Transverse colon (tissue), 4 donors: ENCODE measurements at places on chromosomes 13 and 19. TPM values are rescaled to one million over a fixed set of nuclear protein-coding genes. Genes with fewer than 3 reads are reported as not detected.
A peak's percentile ranks its signal among the peaks of the same experiment; 100 is the strongest.

ZNF726 gene
- total RNA-seq: 5.3 TPM

ZNF471 gene
- total RNA-seq: 1.8 TPM

DNA sequence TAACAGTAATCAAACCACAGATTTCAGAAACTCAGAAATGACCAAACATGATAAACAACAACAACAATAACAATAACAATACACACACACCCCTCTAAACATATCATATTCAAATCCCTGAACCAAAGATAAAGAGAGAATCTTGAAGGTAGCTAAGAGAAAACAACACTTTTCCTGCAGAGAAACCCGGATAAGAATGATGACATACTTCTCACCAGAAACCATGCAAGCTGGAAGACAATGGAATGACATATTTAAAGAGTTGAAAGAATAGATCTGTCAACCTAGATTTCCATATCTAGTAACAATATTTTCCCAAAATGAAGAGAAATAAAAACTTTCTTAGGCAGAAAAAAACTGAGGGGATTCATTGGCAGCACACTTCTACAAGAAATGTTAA is 138.1 kb downstream of the LIG4 start:
- no peak overlapping the region for H3K4me3 ChIP-seq
- H3K36me3 ChIP-seq: no peaks in the 10 kb centered on the region
- H3K27me3 ChIP-seq: no peaks in the 10 kb centered on the region
- no peak overlapping the region for H3K27ac ChIP-seq
- H3K4me1 ChIP-seq: no peaks in the 10 kb centered on the region

RBM42 gene
- total RNA-seq: 65.5 TPM

DNA sequence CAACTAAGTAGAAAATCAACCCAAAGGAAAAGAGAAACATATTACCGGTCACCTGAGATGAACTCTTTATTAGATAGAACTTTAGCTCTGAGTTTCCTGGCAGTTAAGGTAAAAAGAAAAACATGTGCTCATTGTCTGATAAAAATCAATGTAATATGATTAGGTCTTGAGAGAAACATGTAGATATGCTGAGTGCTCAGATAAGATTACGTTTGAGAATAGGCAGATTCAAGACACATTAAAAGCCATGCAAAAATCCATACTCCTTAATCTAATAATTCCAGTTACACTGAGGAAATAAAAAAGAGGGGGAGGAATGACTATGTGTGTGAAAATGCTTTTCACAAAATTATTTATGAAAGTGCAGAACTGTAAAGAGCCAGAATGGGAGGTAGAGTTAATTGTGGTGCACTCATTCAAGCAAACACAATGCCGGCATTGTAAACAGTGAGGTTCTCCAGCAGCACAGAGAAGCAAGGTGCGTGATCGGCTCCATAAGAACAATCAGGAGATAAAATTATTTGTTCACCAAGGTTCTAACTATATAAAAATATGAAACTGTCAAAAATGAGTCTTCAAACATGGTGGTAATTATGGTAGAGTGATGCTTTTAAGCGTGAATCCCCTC is 88.8 kb downstream of the MBNL2 start:
- H3K4me3 ChIP-seq: no peak overlapping the region
- peaks cover 4% of the 10 kb centered on the region for H3K4me1 ChIP-seq
- DNase-seq: no peak

DNA sequence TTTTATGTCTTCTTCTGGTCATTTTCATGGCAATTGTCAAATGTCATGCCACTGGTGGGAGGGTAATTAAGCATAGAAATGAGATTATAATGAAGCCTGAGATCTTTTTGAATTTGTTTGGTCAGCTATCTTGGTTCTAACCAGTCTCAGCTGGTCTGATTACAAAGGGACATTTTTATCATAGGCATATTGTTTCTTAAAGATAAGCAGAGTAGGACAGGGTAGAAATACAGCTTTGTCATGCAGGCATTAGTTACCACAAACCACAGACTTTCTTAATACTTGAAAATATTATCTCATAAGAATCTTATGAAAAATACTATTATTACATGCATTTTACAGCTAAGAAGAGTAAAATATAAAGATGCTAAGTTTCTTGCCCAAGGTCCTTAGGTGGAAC is 1761.5 kb downstream of the PCDH9 start:
- no peak overlapping the region for H3K4me3 ChIP-seq
- DNase-seq: no peak

DNA sequence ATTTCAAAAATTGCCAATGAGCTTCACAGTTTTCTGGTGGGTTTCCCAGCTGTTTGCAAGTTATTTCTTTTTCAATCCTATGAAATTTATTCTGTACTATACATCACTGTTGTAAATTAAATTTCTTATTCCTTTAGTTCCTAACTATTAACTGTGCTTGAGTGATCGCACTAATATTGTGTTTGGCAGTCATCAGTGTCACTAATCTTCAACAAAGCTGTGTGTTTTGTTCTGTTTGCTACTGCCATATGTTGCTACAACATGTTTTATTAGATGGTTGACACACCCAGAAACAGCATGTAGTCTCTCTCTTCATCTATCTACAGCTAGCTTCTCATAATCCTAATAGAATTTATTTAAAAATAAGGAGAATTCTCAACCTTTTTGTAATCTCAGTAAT is 453.6 kb upstream of the PRR20A start:
- no peak for DNase-seq
- H3K4me1 ChIP-seq: no peaks in the 10 kb centered on the region
- no peak overlapping the region for H3K27ac ChIP-seq
- no peaks in the 10 kb centered on the region for H3K27me3 ChIP-seq

HOMER3 gene
- total RNA-seq: 12.0 TPM

- DNase-seq: no peak
- H3K4me1 ChIP-seq: no peaks in the 10 kb centered on the region
- H3K36me3 ChIP-seq: no peaks in the 10 kb centered on the region
- H3K27me3 ChIP-seq: no peaks in the 10 kb centered on the region
- H3K27ac ChIP-seq: no peak overlapping the region
These were observed 166.6 kb downstream of the NDFIP2 start for GRCh38 chr13:79647533-79647932.

LAIR1 gene
- 18.4 TPM for total RNA-seq

DNA sequence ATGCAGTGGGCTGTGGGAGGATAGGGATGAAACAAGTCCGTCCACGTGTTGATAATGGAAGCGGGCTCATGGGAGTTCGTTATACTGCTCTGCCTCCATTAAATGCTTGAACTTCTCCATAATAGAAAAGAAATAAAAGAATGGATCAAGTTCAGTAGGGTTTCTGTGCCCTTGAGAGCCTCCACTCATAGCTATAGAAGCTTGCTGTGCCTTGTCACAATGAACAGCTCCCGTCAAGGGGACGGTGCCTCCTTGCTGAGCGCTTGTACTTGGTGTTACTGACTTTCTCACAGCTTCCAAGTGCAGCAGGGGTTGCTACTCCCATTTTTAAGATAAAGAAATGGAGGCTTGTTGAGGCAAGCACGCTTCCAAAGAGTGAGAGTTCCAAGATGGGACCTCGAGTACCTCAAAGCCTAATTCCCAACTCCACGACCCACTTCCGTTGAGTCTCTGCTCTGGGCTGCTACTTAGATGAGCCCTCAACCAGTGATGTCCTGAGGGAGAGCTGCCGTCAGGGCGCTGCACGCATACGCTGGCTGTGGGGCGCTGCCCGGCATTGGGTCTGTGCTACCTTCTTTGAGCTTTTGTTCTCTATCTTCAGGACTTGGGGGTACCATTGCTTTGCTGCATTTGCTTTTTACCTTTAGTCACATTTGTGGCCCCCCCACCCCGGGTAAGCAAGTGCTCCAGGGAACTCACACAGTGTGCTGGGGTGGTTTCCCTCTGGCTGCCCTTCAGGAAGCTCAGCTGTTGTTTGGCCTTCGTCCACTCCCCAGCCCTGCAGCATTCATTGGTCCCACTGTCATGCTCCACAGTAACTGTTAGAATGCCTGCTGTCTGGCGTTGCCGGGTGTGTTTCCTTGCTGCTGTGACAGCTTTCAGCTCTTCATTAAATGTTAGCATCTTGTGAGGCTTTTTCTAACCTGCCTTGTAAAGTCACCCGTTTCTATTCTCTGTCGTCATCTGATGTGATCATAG is 9.5 kb downstream of the SNRNP70 start:
- no peak for DNase-seq
- no peaks in the 10 kb centered on the region for H3K4me1 ChIP-seq
- no peak overlapping the region for H3K27ac ChIP-seq
- H3K36me3 ChIP-seq: peaks cover 58% of the 10 kb centered on the region

NLRP5 gene
- not detected for total RNA-seq

ZNF235 gene
- 10.6 TPM for total RNA-seq

CYP4F2 gene
- total RNA-seq: 40.8 TPM

GRCh38 chr13:106311004-106311403 is 224.5 kb downstream of the EFNB2 start:
- no peaks in the 10 kb centered on the region for H3K4me1 ChIP-seq
- H3K27me3 ChIP-seq: no peaks in the 10 kb centered on the region
- no peak overlapping the region for H3K4me3 ChIP-seq
- DNase-seq: no peak
- H3K36me3 ChIP-seq: no peaks in the 10 kb centered on the region
- H3K27ac ChIP-seq: no peak overlapping the region

- no peaks in the 10 kb centered on the region for H3K4me1 ChIP-seq
- no peaks in the 10 kb centered on the region for H3K27me3 ChIP-seq
- no peak overlapping the region for H3K27ac ChIP-seq
- H3K4me3 ChIP-seq: no peak overlapping the region
- no peaks in the 10 kb centered on the region for H3K36me3 ChIP-seq
- DNase-seq: no peak
These were observed 627.7 kb downstream of the FGF9 start for GRCh38 chr13:22298530-22298929.

BSPH1 gene
- not detected for total RNA-seq

DNA sequence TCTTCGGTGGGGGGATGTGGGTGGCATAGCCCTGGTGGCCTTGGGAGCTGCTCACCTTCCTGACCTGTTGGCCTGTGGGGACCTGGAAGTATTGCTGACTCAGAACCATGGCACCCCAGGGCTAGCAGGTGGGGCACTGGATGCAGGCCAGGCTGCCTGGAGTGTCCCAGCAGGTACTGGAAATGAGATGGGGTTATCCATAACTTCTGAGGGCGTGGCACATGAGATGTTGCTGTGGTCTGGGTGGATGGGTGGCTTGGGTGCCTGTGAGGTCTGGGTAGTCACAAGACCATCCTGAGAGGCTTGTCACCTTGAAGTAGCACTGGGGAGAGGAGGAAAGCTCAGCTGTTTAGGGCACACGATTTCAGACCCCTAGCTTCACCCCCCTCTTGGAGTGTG is 636 bp upstream of the RNF225 start:
- peaks cover 29% of the 10 kb centered on the region for H3K27me3 ChIP-seq
- DNase-seq: no peak
- peaks cover 40% of the 10 kb centered on the region for H3K36me3 ChIP-seq
- no peak overlapping the region for H3K27ac ChIP-seq
- H3K4me1 ChIP-seq: peaks cover 19% of the 10 kb centered on the region

LMTK3 gene
- total RNA-seq: 1.1 TPM

- no peak for DNase-seq
- H3K27ac ChIP-seq: no peak overlapping the region
- no peaks in the 10 kb centered on the region for H3K4me1 ChIP-seq
- no peaks in the 10 kb centered on the region for H3K27me3 ChIP-seq
- H3K36me3 ChIP-seq: no peaks in the 10 kb centered on the region
- H3K4me3 ChIP-seq: no peak overlapping the region
These were observed 167.6 kb downstream of the DCT start for GRCh38 chr13:94311893-94312292.

DNA sequence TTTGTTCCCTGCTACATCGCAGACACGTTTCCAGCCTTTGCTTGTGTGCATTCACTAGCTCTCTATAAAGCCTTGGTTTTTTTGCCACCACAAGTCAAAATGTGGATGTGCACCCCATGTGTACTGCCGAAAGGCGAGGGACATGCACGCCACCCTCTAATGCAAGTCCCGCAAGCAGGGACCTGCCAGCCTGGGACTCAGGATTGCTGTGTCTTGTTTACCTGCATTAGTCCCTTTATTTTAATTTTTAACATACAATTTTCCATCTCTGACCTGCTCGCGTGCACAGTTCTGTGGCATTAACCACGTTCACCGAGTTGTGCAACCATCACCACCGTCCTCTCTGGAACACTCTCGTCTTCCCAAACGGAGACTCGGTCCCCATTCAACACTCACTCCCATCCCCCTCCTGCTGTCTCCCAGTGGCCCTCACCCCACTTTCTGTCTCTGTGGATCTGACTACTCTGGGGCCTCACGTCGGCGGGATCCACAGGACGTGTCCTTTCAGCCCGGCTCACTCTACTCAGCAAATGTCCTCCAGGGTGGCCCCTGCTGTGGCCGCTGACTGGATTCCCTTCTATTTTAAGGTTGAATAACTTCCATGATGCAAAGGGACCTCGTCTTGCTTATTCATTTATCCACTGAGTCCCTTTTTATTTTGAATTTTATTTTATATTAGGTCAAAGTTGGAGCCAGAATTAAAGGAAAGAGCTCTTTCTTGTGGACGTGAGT is 58.4 kb downstream of the RASA3 start:
- DNase-seq: no peak
- H3K36me3 ChIP-seq: no peaks in the 10 kb centered on the region
- H3K27me3 ChIP-seq: no peaks in the 10 kb centered on the region
- H3K27ac ChIP-seq: no peak overlapping the region
- no peak overlapping the region for H3K4me3 ChIP-seq
- peaks cover 13% of the 10 kb centered on the region for H3K4me1 ChIP-seq

VAV1 gene
- 3.8 TPM for total RNA-seq

DNA sequence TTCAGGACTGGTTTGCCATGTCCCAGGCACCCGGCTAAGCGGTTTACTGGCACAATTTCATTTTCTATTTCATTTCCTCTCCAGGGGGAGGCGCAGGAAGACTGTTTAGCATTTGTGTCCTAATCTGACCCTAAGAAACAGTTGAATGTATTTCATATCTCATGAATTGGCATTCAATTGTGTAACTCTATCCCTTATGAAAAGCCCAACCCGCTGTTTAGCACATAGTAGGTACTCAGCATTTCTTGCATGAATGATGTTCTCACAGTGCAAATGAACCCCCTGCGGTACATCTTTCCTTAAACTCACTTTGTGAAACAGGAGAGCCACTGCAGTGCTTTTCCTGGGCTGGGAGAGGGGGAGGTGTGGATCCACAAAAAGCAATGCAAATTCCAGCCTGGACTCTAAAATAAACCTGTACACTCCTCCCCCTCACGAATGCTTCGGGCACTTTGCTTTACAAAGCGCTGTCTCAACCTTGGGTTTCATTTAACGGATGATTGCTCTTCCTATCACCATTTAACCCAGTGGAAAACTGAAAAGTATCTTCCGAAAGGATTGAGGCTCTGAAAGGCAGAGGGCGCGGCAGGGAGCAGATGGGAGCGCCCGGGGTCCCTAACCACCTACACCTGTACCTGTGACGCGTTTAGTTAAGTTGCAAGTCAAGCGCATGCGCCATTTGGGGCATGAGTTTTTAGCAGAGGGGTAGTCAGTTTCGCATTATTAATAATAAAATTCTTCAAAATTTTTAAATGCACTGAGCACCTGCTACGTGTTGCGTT is 1.2 kb upstream of the EEF2 start:
- peak; percentile 70 for DNase-seq
- peak overlapping the region; percentile 81 for H3K4me3 ChIP-seq
- peaks cover 22% of the 10 kb centered on the region for H3K4me1 ChIP-seq
- H3K36me3 ChIP-seq: peaks cover 17% of the 10 kb centered on the region
- no peaks in the 10 kb centered on the region for H3K27me3 ChIP-seq
- H3K27ac ChIP-seq: peak overlapping the region; percentile 91

GRCh38 chr13:94236132-94236531 is 243.3 kb downstream of the DCT start:
- no peak overlapping the region for H3K27ac ChIP-seq
- H3K4me1 ChIP-seq: no peaks in the 10 kb centered on the region
- no peaks in the 10 kb centered on the region for H3K27me3 ChIP-seq
- no peak overlapping the region for H3K4me3 ChIP-seq
- DNase-seq: no peak
